ENCODE measurements at places on chromosomes 6 and 20.

- DNase-seq: no peak
Measured at GRCh38 chr6:82006027-82006738, 241.4 kb downstream of the IBTK start.

GRCh38 chr6:11194356-11195218, 37.9 kb downstream of the NEDD9 start:
- no peak for DNase-seq

- no peak for DNase-seq
Measured at GRCh38 chr20:34037767-34038166, 44.1 kb downstream of the RALY start.

DNA sequence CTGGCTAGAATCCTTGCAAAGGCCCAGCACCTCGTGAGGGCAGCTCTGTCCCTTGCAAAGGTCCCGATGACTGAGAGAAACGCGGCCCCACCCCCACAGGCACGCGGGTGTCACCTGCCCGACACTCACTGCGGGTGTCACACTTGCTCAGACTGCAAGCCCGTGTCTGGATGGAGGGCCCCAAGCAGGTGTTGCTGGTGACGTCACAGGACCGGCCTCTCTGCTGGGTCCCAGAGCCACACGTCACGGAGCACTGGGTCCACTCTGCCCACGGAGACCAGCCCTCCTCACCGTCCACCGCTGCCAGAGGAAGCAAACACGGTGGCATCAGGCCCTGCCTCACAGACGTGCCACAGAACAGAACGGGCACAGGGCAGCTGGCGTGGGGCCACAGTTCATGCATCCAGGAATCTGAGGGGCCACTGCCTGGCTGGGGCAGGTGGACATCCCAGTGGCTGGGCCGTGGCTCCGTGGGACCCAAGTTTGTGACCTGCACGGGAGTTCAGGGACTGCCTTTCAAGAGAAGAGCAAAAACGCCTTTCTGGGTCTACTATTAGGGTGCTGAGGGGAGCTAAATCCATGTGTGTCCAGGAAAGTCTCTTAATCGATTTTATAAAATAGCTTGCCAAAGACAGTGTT, 16.0 kb downstream of the THBS2 start:
- DNase-seq: no peak

DNA sequence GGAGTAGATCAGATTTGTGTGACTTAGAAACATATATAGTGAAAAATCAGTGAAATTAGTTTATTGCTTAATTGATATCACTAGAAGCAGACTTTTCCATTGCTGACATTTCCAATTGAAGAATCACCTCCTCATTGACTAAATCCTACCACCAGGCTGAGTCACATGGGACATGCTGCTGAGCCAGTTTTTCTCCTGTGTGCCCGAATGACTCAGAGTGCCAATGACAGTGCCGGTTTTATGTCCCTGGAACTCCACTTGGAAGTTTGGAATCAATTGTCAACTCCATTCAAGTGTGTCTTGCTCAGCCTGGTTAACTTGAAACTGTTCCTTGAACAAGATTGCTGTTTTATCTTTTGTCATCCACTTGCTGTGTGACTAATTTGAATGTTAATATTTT, 316.1 kb upstream of the PRDM1 start:
- no peak for DNase-seq

DNA sequence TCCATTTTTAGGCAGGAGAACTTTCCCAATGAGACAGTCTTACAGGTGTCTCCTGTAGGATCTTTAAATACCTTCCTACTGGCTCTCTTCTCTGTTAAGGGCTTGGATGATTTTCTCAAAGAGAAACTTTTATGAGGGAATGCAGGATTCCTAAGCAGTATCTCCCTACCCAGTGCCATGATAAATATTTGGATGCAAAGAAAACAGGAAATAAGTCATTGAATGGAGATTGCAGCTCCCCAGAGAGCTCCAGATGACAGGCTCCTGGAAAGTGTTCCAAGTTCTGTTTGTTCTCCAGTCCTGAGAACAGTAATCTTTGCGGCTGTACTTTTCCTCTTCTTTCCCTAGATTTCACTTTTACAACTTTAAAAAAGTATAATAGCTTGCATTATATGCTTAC, 2.4 kb upstream of the SCGN start:
- no peak for DNase-seq

DNA sequence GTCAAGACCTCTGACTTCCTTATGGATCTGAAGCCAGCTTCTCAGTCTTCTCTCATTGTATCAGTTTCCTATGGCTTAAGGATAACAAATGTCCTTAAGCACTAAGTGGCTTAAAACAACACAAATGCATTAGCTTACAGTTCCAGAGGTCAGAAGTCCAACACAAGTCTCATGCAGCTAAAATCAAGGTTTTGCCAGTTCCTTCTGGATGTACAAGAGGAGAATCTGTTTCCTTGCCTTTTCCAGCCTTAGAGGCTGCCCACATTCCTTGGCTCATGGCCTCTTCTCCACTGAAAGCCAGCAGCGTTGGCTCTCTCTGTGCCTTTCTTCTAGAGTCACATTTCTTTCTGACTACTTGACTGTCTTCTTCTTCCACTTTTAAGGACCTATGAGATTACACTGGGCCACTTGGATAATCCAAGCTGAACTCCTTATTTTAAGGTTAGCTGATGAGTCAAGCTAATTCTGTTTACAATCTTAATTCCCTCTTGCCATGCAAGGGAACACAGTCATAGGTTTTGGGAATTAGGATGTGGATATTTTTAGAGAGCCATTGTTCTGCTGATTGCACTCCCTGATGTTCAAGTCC, 179.0 kb downstream of the BCAS1 start:
- DNase-seq: no peak

GRCh38 chr6:139569566-139569965, 195.1 kb upstream of the CITED2 start:
- no peak for DNase-seq

DNA sequence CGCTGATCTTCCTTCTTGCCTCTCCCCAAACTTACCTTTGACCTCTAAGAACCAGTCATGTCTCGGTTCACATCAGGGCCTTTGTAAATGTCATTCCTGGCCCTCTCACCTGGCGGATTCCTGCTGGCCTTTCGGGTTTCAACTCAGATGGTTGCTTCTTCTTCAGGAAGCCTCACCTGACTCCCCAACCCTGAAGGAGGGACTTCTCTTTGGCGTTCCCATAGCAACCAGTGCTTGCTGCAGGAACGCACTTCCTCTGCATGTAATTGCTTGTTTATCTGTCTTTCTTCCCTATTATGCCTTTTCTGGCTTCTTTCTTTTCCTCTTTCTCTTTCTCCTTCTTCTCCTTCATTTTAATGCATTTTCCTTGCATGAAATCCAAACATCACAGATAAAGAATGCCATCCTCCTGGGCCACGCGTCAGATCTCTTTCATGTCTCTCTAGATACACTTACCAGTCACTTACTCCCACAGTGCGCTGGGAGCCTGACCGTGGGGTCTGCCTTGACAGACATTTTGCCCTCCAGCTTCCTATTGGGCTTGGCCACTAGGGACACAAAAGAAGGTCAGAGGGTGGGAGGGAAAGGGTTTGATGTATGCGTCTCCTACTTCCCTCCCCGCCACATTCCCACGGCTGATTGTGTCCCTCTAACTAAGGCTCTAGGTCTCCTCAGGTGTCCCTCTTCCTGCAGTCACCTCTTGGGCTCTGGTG, 295.7 kb upstream of the TSHZ2 start:
- DNase-seq: no peak

DNA sequence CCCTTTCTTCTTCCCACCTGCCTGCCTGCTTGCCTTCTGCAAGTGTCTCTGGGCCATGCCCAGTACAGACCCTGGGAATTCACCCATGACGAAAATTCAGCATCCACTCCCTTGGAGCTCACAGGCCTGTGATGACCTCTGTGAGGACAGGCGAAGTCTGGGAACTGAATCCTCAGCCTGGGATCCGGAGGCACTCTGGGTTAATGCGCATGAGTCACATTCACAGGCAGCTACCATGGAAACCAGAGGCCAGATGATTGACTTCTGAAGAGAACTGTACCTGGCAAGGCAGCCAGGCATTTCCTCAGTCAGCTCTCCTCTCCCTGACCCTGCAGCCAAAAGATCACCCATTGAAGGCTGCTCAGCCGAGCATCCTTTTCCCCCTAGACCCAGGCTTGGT, 41.0 kb downstream of the SLC9A8 start:
- DNase-seq: no peak

GRCh38 chr6:12173181-12173580, 117.0 kb upstream of the EDN1 start:
- DNase-seq: no peak

DNA sequence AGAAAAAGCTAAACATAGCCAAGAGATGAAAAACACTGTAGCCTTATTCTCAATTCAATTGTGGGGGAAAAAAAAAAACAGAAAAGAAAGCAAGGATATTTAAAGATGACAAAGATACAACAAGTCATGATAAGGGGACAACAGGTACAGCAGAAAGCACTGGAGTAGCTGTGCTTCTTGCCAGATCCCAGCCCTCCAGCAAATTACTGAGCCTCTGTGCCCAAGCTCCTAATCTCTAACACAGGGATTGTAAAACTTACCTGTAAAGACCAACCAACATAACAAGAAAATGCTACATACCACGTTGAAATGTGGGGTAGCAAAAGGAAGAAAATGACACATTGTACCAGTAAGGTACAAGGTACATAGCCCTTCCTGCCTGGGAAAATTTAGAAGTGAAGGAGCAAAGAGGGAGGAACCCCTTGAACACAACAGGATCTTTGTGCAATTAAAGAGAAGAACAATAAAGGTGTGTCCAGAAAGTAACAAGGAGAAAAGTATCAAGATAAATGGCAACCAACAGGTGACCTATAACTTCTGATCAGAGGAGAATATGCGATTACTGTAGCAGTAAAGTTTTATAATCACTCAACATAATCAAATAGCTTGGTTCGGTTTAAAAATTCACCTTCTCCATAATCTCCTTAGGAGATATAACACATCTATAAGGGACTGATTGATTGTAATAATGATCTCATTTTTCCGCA, 30.6 kb downstream of the PREP start:
- DNase-seq: no peak

GRCh38 chr6:170232186-170233002, 58.5 kb downstream of the DLL1 start:
- DNase-seq: no peak

GRCh38 chr6:90846824-90847223, 260.0 kb upstream of the MAP3K7 start:
- DNase-seq: no peak

DNA sequence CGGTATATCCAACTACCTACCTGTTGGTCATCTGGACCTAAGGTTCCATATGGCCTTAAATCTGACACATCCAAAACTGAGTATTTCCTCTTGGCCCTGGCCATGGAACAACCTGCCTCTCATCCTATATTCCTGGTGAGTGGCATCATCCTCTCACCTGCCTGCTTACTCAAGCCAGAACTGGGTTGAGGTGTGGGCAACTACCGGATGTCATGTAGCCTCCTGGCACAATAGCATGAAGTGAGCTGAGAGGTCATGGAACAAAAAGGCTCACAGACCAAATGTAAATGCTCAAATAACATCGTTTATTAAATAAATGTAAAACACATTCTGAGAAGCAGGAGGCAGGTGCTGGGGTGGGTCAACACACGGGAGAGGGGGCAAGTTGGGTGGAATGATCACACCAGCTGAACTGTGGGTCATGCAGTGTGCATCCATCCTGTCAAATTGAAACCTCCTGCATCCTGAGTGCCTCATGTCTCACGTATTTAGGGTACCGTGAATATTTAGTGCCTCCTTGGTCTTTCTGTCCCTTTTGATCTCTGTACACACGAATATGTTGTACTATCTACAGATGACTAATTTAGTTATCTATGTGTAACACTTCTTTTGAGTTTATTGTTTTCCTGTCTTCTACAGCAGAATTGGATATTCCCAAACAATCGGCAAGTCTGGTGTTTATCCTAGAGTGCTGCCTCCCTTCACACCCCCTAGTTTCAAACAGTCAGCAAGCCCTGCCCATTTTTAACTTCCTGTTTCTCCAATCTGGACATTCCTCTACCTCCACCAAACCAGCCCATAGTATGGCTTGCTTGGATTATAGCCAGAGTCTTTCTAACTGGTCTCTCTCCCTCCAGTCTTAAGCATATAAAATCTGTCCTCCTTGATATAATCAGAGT, 7.9 kb upstream of the POU5F1 start:
- DNase-seq: no peak

- DNase-seq: no peak
Measured at GRCh38 chr6:18393698-18394097, 6.5 kb downstream of the RNF144B start.

GRCh38 chr6:86030875-86031274, 388.2 kb upstream of the SYNCRIP start:
- DNase-seq: no peak

- no peak for DNase-seq
Measured at GRCh38 chr6:104799134-104799657, 60.5 kb downstream of the HACE1 start.

- no peak for DNase-seq
Measured at GRCh38 chr20:52577696-52578095, 386.1 kb upstream of the ZFP64 start.

- DNase-seq: no peak
Measured at GRCh38 chr6:89404512-89404911, 7.6 kb downstream of the RRAGD start.

DNA sequence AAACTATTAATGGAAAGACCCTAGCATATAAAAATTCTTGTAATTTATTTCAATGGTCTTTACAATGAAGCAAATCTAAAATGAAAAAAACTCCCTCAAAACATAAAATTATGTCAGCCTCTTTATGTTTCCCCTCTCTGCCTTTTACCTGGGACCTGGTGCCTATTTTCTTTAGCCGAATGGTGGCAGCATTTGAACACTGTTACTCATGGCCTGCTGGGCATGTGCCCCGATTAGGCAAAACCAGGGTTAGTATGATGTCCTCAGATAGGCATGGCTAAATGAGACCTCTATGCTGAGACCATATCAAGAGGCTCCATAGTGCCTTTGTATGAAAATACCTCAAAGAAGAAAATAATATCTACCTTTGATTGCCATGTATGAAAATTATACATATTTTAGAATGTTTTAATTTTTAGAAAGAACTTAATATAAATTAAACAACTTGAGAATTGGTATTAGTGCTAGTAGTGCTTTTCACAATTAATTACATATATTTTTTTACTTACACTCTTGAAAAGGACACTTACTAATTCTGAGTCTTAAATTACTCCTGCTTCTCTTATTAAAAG, 22.5 kb upstream of the C6orf58 start:
- DNase-seq: no peak

DNA sequence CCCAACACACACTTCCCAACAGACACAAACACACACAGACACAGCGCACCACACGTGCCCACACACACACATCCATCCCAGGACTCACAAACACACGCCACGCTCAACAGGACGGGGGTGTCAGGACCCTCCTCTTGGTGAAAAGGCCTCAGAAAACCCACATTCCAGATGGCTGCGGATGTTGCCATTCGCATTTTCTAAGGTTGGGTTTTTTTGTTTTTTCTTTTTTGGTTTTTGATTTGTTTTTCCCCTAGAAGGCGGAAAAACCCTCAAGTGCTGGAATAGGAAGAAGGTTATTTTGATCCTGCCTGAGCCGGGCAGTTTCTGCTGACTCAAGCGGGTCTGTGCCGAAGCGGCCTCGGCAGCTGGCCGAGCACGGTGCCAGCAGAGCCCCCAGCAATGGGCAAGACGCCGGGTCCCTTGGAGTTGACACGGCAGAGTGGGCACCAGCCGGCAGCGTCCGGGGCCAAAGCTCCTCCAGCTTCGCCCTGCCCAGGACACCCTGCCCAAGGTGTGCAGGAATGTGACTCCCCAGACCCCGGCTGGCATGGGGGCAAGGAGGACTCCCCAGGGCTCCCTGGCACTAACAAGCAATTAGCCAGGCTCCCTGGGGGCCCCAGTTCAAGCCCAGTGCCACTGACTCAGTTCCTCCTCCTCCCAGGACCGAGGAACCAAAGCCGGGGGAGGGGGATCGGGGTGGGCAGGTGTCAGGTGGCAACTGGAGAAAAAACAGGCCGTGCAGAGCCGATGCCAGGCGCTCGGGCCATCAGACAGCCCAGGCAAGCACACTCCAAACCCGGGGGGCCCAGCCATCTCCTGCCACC, 40.9 kb upstream of the ZBP1 start:
- DNase-seq: no peak

All from GM12864 (cell line).